ENCODE measurements at places on chromosomes 3 and 15.

DNA sequence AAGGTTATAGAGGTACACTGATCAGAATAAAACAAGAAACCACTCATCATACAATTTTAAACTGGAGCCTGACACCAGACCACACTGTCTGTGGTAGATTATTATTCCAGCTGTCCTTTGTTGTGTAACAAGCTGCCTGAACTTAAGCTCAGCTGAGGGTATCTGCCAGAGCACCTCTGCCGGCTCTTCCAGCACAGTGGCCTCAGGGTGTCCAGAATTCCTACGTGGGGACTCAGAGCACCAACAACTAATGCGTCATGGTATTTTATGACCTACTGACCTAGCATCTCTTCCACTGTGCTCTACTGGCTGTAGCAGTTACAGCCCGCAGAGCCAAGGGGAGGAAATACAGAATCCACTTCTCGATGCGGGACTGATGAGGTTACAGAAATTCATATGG is 15.6 kb upstream of the RAF1 start:
- DNase-seq: no peak

GRCh38 chr15:23420806-23421575 is 26.1 kb downstream of the GOLGA6L2 start:
- DNase-seq: no peak

GRCh38 chr3:133905376-133905775 is 9.7 kb upstream of the RAB6B start:
- no peak for DNase-seq

- DNase-seq: no peak
Observed at GRCh38 chr3:179146911-179147513, 1.1 kb upstream of the PIK3CA start.

DNA sequence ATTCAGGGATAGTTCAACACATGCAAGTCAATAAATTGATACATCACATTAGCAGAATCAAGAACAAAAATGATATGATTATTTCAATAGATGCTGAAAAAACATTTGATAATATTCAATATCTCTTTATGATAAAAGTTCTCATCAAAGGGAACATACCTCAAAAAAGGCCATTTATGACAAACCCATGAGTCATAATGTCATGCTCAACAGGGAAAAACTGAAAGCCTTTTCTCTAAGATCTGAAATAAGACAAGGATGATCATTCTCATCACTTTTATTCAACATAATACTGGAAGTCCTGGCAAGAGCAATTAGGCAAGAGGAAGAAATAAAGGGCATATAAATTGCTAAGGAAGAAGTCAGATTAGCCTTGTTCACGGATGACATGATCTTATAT is 54.1 kb upstream of the TMEM158 start:
- DNase-seq: no peak

DNA sequence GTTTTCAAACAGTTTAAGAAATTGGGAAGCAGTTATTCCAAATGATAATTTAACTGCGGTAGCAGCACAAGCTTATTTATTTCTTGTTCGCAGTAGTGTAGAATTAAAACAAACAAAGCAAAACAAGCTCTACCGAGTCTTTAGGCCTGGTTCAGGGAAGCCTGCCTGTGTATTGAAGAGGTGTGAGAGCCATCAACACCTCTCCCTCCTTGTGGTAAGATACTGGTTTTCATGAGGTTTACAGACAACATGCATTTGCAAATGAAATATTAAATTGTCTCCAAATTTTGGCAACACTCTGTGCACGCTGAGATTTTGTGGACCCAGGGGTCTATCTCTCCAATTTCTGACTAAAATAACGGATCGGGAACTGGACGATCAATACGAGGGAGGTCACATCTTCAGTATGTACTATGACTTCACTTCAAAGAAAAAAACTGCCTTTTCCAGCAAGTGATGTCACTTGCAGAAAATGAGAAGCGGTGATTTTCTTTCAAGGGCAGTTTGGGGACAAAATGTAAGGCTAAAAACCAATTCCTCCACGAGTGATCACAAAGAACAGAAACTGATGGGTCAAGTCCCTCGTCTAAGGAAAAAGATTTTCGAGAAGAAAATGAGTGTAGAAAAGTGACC is 721 bp downstream of the ATR start:
- DNase-seq: no peak

DNA sequence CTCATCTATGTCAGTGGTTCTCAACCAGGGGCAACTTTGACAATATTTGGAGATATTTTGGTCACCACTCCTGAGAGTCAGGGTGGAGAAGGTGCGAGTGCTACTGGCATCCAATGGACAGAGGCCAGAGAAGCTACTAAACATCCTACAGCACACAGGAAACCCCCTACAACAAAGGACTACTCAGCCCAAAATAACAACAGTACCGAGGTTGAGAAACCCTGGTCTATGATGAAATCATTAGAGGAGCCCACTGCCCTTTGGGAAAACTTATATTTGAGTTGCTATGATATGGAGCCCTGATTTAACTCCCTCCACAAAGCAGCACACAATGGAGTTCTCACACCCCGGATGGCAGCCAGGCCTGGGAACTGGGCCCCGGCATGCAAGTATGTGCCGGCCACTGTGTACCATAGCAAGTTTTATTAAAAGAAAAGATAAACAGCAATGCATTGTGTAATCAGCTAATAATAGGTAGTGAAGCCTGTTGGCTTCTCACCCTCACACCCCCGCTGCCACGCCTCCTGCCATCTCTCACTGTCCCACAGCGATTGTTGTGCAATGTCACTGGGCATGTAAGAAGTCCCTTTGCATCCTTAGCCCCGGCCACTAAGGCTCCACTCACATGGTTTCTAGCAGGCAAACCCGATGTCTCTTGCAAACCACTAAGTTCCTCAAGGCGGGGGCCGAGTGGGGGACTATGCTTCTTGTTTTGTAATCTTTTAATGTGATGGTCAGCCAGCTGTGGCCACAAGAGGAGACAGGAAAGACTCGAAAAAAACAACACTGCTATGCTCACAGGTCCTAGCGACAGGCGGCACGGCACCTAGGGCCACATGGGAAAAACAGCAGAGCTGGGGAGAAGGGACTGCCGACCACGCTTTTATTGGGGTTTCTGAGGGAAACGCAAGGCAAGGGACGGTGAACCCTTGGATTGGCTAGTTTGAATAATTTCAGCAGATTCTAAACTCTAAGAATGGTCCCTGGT is 110.0 kb downstream of the AQP9 start:
- DNase-seq: no peak

- no peak for DNase-seq
Observed at GRCh38 chr3:140599496-140599895, 78.4 kb upstream of the TRIM42 start.

DNA sequence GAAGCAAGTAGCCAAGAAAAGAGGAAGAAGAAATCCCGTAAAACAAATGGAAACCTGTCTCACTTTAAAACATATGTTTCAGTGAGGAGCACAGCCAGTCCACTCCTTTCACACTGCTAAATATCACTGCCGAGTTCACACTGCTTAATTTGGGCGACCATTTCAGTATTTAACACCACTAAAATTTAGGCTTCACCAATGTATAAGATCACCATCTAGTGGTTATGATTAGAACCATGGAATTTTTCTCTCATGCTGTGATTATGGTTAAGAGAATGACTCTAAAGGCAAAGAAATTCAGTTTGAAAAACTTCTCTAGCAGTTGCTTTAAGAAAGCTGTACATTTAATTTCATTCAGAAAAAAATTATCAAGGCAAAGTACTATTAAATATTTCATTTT is 16.6 kb downstream of the SLC4A7 start:
- DNase-seq: no peak

DNA sequence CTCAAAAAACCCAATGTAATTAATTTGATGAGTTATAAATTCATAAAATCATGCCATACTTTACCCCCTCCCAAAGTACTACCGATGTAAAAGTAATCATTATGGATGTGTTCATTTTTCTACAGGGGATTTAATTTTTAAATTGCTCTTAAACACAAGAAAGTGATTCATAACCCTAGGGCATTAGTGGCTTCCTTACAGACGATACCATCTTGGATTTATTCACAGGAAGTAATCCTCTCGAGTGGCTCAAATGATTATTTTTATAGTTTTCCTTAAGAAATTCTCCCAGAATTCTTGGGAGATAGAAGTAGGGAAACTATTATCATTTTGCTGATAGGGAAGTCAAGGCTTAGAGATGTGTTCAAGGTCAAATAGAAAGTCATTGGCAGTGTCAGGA is 80.9 kb downstream of the PEX5L start:
- no peak for DNase-seq

- no peak for DNase-seq
Observed at GRCh38 chr3:57911593-57911992, 96.6 kb upstream of the FLNB start.

- no peak for DNase-seq
Observed at GRCh38 chr3:146496251-146496650, 26.9 kb upstream of the PLSCR2 start.

- DNase-seq: no peak
Observed at GRCh38 chr15:45858491-45858890, 223.7 kb downstream of the SQOR start.

- no peak for DNase-seq
Observed at GRCh38 chr3:52400275-52400793, 44.6 kb downstream of the SEMA3G start.

GRCh38 chr3:60829058-60829457 is 422.2 kb downstream of the FHIT start:
- DNase-seq: no peak

DNA sequence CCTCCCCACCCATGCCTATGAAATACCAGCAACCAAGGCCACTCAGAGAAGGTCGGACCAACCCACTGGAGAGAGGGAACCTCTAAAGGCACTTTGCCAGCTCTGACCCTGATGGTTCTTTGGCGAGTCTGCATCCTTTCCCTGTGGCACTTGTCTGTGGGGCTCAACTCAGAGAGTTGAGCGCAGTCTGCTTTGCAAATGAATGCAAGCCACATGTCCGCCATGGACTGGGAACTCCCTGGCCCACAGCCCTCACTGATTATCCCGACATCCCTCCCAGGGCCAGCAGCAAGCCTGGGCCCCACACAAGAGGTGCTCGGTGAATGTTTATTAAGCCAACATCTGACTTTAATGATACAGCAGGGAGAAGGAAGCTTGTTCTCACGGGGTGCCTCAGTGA is 55.5 kb upstream of the HES1 start:
- DNase-seq: no peak

DNA sequence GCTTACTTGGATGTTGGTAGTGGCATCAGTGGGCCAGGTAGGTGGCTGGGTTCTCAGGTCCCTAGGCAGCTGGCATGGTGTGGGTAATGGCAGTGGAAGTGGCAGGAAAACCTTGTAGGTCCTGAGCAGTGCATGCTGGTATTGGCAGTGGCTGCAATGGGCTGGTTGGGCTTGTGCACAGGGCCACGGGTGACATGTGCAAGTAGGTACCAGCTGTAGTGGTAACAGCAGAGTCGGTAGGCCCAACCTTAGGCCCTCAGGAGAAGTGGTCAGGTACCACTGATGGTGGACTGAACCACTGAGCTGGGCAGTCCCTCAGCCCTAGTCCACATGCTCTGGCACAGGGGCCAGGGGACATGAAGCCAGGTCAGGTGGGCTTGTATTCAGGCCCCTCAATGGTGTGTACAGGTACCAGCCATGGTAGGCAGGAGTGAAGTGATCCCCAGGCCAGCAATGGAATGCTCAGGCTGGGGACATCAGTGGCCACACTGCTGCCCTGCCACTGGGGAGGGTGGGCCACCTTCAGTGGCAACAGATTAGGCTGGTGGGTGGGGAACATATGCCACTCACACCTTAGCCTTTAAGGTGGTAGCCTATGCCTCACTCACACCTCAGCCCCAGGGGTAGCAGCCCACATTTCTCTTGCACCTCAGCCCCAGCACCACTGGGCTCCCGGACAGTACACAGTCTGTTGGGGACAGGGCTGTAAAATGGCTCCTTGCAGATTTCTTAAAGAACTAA is 118.1 kb downstream of the LRRK1 start:
- no peak for DNase-seq

DNA sequence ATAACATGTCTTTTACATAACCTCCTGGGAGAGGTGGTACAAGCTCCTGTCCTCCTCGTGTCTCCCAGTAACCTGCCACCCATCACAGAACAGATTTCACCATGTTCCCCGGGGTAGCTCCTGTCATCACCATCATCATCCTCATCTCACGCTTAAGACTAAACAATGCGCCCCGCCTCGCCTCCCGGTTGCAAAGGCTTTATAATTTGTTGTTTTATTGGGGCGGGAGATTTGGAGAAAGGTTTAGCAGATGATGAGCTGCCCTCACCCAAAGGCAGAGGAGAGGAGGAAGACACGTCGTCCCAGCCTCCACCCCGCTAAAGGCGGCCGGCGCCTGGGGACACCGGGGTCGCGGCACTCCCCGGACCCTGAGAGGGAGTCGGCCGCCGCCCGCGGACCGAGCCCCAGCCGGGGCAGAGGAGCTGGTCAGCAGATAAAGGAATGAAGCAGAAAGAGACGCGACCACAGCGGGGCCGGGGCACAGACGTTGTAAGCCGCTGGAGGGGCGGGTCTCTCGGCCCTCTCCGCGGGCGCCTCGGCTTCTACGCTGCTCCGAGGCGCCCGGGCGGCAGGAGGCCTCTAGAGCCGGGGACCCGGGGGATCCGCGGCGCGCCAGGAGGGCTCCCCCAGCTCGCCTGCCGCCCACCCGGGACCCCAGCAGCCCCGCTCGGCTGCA is 589 bp downstream of the HERC1 start:
- no peak for DNase-seq

- no peak for DNase-seq
Observed at GRCh38 chr3:132261506-132261905, 55.7 kb upstream of the ACP3 start.

DNA sequence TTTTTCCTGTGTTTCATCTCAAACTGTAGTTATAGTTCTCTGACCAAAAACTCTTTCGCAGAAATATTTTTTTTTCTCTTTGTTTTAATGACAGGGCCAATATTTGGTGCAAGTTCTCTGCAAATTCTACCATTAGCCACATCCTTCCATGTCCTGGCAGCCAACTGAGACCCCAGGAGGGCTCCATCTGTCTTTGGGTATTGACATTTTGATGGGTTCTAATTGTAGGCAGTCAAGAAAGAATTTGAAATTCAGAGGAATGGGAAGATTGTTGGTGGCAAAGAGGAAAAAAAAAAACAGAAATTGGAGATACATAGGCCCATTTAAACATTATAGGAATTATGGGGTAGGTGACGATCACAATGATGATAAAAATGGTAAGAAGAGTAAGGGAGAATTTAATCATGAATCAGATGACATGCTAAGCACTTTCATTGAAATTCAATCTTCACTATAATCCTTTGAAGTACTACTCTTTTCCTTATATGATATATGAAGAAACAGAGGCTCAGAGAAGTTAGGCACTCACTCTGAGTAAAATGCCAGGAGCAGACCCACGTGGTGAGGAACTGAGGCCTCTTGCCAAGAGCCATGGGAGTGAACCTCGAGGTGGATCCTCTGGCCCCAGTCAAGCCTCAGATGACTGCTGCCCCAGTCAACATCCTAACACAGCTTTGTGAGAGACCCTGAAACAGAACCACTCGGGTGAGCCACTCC is 151.4 kb downstream of the PDZRN3 start:
- DNase-seq: no peak
